ENCODE measurements at places on chromosomes 1 and 21.

- DNase-seq, result peak; percentile 26
These were observed 80.2 kb downstream of the ADSS2 start for GRCh38 chr1:244371242-244372141.

GRCh38 chr1:210360852-210361477, 32.3 kb downstream of the HHAT start:
- no peak for DNase-seq

- DNase-seq, result peak; percentile 45
These were observed 77.6 kb downstream of the XCL2 start for GRCh38 chr1:168466092-168466713.

DNA sequence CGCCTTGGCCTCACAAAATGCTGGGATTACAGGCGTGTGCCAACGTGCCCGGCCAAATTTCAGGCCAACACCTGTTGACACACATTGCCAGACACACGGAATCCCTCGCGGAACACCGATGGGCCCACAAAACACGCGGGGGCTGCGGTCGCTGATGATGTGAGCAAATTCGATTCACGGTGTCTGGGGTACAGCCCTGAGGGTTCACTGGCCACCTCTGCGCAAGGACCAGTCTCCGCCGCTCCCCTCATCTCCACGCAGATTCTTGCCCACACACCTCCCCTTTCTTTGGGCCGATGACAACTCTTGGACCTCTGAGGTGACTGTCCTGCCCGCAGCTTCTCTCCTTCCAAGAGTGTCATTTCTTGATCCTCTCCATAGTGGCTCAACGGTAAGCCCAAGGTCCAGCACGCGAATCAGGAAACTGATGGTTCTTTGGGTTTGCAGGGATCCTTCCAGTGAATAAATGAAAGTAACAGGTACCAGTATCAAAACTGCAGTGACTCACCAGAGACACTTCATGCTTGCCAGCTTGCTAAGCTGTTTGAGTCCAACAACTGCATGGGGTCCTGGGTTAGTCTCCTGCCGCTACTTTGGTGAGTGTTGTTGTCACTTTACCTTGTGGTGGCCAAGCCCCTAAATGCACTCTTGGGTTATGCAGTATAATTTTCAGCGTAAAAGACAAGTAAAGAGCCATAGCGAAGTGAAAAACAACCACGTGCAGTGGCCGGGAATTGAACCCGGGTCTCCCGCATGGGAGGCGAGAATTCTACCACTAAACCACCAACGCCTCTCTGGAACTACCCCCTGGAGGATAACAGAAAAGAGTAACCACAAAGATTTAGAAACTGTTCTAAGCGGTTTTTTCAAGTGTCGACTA, 11.0 kb upstream of the RNU1-3 start:
- DNase-seq, result peak; percentile 73

GRCh38 chr1:48547561-48548220, 75.7 kb upstream of the SPATA6 start:
- no peak for DNase-seq

DNA sequence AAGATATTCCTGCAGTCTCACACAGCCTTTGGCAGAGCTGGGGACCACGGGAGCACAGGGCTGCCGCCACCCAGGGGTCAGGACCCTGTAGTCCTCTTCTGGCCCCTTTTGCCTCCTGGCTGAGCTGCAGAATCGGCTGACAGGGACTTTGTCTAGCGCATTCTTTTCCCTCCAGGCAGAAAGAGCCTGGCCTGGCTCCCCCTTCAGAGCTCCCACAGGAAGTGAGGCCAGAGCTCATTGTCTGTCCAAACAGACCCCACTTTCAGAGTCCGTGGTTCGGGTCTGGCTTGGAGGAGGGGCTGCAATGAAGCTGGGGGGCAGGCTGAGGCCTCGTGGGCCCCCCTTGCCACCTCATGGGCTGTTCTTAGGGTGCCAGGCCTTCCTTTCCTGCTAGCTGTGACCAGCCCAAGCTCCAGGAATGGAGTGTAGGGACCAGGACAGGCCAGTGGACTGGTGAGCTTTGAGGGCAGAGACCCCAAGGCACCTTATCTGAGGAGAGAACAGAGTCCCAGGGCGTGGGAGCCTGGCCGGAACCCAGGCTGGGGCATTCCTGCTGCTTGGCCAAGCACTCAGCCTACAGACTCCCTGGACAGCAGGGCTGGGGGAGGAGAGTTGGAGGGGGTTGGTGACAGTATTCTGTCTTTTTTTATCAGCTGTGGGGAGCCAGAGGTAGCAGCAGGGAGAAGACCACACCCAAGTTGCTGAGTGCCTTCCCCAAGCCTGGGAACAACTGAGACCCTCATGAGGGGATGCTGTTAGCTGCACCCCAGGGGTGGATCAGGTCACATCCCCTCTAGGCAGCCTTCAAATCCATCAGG, 4.7 kb downstream of the CELSR2 start:
- DNase-seq, result no peak

GRCh38 chr1:7960165-7960564, 1.3 kb upstream of the PARK7 start:
- DNase-seq, result peak; percentile 43

DNA sequence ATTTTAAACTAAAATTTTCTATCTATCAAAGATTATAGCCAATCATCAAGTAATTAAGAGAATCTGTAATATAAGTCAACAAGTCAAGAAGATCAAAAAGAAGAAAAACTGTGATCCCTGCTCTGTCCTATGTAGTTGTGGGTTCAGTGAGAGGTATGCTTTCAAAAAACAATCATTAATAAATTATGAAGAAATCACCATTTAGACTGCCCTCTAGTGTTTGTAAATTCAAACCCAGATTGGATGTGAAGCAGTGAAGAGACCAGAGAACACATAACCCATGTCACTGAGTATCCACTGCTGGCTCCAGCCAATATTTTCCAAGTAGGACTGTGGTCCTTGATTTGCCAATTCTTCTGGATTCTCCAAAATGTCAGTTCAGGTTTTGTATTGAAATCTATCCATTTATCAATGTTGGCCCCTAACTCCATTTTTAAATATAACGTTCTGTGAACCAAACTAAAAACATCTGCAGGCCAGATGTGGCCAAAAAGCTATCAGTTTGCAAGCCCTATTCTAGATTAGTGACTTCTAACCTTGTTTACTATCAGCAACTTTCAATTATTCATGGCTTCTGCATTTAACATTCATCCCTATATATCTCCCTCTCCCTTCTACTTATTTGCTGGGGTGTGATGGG, 467.5 kb upstream of the CXADR start:
- DNase-seq, result no peak

DNA sequence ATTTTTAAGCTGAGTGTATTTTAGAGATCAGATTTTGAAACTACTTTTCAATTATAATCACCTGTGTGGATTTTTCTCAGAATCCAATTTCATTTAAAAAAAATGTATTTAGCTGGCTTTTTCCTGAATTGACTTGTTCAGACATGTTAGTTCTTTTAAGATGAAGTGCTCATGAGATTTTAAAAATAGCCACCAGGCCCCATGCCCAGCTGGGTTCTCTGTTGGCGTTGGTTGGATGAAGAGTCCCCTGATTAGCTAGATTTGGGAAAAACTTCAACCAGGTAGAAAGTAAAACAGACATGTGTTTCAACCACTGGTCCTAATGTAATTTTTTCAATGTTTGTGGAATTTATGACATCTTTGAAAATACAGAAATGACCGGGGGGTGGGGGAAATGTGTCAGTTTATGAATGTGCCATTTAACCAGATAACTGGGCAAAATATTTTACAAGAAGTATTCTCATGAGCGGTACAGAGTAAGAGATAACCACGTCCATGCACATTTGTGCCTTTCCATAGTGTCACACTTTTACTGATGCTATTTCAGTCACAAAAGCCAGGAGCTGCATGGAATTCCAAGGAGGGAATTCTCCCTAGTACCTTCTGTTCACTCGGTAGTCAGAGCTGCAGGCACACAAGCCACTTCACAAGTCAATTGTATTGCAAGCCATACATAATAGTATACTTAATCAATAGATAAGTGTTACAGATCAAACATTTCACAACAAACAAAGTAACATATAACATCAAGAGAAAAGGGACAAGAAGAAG, 51.1 kb downstream of the KCNK1 start:
- no peak for DNase-seq

DNA sequence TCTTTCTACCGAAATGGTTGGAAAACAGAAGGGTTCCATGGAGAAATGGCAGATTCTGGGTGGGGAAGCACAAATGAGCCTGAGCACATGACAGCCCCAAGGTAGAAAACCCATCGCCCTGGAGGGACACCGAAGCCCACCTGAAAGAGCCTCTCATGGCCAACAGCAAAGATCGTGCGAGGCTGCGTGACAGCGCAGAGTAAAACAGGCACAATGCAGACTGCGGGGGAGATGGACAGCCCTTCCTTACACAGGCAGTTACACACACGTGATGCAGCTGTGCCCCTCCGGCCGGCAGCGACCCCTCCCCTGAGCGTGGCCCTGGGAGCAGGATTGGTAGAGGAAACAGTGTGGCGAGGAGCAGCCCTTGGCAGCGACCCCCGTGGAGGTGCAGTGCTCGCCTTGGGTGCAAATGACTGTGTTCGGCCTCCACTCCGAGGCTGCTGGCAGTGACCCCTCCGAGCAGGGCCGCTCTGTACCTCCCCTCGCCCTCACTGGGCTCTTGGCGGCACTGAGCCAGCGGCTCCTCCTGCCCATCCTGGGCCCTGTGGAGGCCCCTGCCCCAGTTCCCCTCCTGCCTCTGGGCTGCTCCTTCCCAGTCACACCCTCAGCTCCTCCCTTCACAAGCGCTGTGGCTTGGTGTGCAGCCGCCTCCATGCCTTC, 120.9 kb upstream of the COL6A1 start:
- DNase-seq, result no peak

DNA sequence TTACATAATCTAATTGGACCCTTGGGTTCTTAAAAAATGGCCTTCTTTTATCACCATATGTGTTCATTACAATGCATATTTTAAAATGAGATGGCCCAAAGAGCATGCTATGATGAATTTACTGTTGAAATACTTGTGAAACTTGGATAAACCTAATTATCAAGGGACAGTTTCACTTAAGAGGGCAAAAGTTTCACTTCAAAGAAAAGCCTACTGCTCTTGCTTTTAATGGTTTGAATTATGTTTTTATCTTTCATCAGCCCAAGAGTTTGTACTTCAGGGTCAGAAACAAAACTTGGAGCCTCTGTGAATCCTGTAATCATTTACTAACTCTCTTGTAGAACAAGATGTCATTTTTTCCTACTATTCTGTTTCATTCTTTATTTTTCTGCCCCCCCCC, 32.3 kb downstream of the POU2F1 start:
- no peak for DNase-seq

DNA sequence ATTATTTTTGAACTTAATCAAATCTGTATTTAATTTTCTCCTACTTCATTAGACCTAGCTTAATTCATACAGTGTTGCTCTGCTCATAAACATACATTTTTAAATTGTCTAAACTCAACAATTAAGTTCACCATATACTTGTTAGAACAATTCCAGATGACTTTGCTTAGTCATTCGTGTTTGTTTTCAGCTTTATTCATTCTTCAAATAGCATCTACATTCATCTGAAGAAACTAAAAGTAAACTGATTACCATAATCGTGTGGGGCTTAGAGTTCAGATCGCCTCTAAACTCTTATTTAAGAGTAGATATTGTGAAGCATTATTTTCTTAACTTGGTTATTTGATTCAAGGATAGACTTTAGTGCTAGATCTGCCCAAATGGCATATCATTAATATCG, 34.4 kb downstream of the KLHL20 start:
- no peak for DNase-seq

DNA sequence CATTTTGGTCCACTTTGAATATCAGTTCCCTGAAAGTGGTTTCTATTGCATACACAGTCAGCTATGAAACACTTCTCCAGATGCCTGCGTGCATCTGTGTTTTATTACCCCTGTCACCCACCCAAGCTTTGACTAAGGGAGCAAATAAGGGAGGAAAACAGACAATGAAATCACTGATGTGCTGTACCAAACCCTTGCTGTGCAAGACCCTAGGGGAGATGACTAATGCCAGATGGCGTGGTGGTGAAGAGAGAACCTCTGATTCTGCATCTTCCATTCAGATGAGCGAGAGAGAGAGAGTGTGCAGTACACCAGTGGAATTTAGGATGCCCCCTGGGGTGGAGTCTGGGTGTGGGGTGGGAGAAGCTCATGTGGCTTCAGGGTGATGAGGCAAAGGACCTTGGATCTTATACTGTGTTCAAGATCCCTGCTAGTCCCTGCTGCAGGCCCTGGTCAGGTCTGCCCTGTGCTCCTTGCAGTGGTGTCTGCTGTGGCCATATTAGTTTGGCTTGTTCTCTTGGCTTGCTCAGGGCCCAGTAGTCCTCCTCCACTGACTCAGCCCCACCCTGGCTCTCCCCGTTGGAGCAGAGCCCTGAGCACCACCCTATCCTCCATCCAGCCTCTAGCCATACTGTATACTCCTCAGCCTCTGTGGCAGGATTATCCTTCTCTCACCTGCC, 18.5 kb downstream of the CLCA1 start:
- DNase-seq, result no peak

DNA sequence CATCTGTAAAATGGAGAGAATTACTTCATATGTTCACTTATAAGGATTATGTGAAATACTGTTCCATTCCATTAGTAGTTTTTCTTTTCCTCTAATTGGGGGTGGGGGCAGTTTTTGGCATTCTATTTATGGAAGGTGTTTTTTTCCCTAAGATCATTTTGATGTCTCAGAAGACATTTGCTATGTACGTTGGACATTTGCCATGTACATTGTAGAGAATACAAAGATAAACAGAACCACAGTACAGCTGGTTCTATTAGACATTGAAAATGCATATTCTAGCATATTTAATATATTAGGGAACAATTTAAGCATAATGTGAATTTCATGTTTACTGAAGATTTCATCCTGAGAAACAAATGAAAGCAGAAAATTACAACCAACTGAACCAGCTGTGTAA, 98.5 kb downstream of the PTBP2 start:
- DNase-seq, result no peak

- no peak for DNase-seq
These were observed 2.5 kb downstream of the COL6A1 start for GRCh38 chr21:45983981-45984551.

DNA sequence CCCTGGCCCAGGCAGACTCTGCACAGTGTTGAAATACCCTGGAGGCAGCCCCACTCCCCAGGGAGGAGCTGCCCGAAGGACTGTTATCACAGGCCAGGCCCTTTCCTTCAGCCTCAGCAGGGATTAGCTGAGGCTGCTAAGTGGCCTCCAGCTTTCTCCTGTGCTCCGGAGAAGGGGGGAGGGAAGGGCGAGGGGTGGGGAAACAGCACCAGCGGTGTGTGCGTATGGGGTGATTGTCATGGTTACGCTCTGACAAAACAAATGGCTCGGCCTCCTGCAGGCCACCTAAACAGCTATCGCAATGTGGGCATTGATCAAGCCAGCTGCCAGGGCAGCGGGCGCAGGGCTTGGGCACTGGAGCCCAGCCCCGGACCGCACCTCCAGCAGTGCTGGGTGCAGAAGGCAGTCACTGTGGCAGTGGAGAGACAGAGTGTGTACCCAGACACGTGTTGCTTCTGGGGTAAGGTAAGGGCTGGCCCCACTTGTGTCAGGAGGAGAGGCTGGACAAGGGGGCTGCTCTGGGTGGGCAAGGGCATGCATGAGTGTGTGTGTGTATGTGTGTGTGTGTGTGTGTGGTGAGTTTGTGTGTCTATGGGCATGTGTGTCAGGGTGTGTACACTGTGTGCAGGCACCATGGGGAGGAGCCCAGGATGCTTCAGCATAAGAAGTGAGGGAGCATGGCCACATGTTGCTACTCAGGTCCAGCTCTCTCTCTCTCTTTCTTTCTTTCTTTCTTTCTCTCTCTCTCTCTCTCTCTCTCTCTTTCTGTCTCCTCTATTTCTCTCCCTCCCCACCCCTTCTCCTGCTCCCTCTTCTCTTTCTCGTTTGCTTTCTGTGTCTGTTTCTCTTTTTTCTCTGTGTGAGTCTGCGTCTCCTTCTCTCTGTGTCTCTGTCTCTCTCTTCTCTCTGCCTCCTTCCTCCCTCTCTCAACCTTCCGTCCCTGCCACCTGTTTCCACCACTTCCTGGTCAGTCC, at the start of gene VWA5B1:
Gene VWA5B1, plus strand, starts transcription at position 252 of the 974 bp plus-strand sequence. CDS start 19,727 bp downstream, outside the sequence.
- no peak for DNase-seq
